Thyroid gland (tissue), 4 donors: ENCODE measurements at places on chromosomes 2 and 18. TPM values are rescaled to one million over a fixed set of nuclear protein-coding genes. Genes with fewer than 3 reads are reported as not detected.

MC2R gene
- not detected for total RNA-seq

ALPI gene
- not detected for total RNA-seq

ADD2 gene
- 1.9 TPM for total RNA-seq

DNA sequence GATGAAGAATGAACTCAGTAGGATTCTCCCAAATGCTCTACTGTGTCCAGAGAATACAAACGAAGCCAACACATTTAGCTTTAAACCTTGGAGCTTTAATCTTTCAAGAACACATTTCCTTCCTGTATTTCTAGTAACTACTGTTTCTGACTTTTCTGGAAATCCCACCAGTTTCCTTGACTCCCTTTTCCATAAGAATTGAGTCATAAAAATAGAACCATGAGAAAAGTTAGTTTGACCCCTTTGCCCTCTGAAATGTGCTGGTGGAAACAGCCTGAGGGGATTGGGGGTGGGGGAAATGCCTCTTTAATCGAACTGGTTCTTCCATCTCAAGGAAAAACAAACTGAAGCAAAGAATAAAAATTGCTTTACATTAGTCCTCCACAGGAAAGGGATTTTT is 123.9 kb downstream of the TMEM17 start:
- H3K4me3 ChIP-seq, result no peak overlapping the region
- no peak for DNase-seq
- no peaks in the 10 kb centered on the region for H3K27me3 ChIP-seq
- no peaks in the 10 kb centered on the region for H3K4me1 ChIP-seq

DNA sequence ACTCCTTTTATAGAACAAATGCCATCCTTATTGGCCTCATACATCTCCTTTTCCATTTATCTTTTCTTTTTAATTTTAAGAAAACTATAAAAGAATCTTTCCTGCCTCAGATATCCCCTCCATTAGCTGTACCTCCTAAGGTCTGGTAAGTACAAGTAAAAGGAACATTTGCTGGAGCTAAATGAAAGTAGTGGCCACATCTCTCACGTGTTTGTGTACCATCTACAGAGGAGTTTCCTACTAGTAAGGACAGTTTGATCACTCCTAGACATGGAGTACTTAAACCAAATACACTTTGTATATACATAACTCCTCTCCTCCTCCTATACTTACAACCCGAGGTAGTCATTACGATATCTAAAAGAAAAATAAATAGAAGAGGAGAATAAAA is 504.8 kb downstream of the LRRTM4 start:
- no peak for DNase-seq
- no peaks in the 10 kb centered on the region for H3K27me3 ChIP-seq
- H3K4me1 ChIP-seq, result no peaks in the 10 kb centered on the region
- no peak overlapping the region for H3K4me3 ChIP-seq
- no peaks in the 10 kb centered on the region for H3K36me3 ChIP-seq

DNA sequence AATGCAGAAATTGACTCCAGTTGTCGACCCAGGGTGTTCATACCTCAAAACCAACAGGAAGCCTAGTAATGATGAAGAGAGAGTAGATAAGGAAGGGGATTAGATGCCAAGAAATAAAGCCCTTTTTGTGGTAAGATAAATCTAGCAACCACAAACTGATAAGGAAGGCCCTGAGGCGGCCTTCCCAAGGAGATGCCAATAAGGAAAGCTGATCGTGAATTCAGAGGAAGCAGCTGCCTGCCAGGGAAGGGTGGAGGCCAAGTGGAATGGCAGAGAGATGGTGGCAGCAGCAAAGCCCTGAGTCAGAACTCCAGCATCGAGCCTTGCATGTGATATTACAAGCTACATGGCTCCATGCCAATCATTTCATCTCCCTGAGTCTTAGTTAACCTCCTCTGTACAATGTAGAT is 126.3 kb downstream of the IRS1 start:
- peaks cover 9% of the 10 kb centered on the region for H3K4me1 ChIP-seq
- H3K36me3 ChIP-seq, result no peaks in the 10 kb centered on the region
- DNase-seq, result no peak
- H3K27me3 ChIP-seq, result no peaks in the 10 kb centered on the region

GRCh38 chr2:168215813-168216212 is 31.6 kb downstream of the STK39 start:
- H3K4me3 ChIP-seq, result no peak overlapping the region
- H3K27ac ChIP-seq, result no peak overlapping the region
- no peaks in the 10 kb centered on the region for H3K36me3 ChIP-seq
- no peaks in the 10 kb centered on the region for H3K27me3 ChIP-seq

- no peaks in the 10 kb centered on the region for H3K36me3 ChIP-seq
- H3K4me1 ChIP-seq, result no peaks in the 10 kb centered on the region
- H3K4me3 ChIP-seq, result no peak overlapping the region
- DNase-seq, result no peak
- no peak overlapping the region for H3K27ac ChIP-seq
- H3K27me3 ChIP-seq, result no peaks in the 10 kb centered on the region
Measured at GRCh38 chr2:97723156-97724072, 10.0 kb downstream of the ZAP70 start.

GRCh38 chr2:119650206-119650605 is 28.8 kb upstream of the TMEM177 start:
- no peak overlapping the region for H3K27ac ChIP-seq
- H3K4me1 ChIP-seq, result no peaks in the 10 kb centered on the region
- H3K36me3 ChIP-seq, result no peaks in the 10 kb centered on the region
- DNase-seq, result no peak
- H3K27me3 ChIP-seq, result no peaks in the 10 kb centered on the region
- no peak overlapping the region for H3K4me3 ChIP-seq

GRCh38 chr2:212610872-212611425 is 72.3 kb upstream of the ERBB4 start:
- no peak overlapping the region for H3K4me3 ChIP-seq
- H3K27me3 ChIP-seq, result no peaks in the 10 kb centered on the region
- DNase-seq, result no peak
- no peak overlapping the region for H3K27ac ChIP-seq
- no peaks in the 10 kb centered on the region for H3K4me1 ChIP-seq

GRCh38 chr2:199749571-199749970 is 101.4 kb downstream of the FTCDNL1 start:
- no peaks in the 10 kb centered on the region for H3K27me3 ChIP-seq
- DNase-seq, result no peak
- H3K4me1 ChIP-seq, result no peaks in the 10 kb centered on the region
- no peaks in the 10 kb centered on the region for H3K36me3 ChIP-seq

GRCh38 chr2:28635191-28635611 is 116.4 kb upstream of the PPP1CB start:
- DNase-seq, result no peak
- H3K4me1 ChIP-seq, result no peaks in the 10 kb centered on the region
- H3K27ac ChIP-seq, result peak overlapping the region; percentile 68
- no peak overlapping the region for H3K4me3 ChIP-seq
- H3K36me3 ChIP-seq, result no peaks in the 10 kb centered on the region
- H3K27me3 ChIP-seq, result no peaks in the 10 kb centered on the region

DNA sequence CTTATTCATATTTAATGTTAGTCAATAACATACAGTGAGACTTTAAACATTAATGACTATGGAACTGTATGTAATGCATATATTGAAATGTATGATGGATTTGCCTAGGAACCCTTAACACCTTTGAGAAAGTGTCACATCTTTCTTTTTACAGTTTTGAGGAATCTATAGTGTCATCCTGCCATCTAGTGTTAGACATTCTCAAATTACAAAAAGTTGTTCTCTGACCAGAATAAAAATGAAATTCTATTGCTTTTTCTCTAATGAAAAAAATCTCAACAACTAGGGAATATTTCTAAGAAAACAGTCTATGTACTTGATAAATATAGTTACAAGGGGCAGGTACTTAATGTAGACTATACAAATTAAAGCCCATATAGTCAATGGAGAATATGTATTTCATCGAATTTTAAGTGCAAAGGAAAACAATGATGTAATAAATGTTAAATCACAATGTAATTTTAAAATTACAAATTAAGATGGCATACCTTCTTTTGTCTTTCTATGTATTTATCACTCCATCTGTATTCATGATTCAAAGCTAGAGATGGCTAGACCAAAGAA is 5.1 kb upstream of the CALCRL start:
- no peaks in the 10 kb centered on the region for H3K27me3 ChIP-seq
- no peaks in the 10 kb centered on the region for H3K36me3 ChIP-seq
- H3K27ac ChIP-seq, result no peak overlapping the region

- no peaks in the 10 kb centered on the region for H3K36me3 ChIP-seq
- H3K4me1 ChIP-seq, result peaks cover 16% of the 10 kb centered on the region
- no peak for DNase-seq
- H3K4me3 ChIP-seq, result no peak overlapping the region
- no peaks in the 10 kb centered on the region for H3K27me3 ChIP-seq
Measured at GRCh38 chr2:33292981-33293595, 183.4 kb upstream of the RASGRP3 start.

DNA sequence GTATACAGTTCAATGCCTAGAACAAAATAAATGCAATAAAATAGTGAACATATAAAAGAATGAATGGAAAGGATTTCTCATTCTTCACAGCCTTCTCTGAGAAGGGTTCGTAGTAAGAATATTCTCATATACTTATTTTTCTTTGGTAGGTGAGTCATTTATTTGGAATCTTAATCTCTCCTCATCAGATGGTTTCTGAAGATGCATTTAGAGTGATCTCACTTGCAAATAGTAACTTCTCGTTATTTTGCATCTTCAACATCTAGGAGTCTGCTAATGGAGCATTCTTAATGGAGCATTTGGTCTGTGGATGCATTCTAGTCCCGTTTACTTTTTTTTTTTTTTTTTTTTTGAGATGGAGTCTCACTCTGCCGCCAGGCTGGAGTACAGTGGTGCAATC is 3.9 kb downstream of the UBXN4 start:
- no peaks in the 10 kb centered on the region for H3K27me3 ChIP-seq
- DNase-seq, result no peak
- no peak overlapping the region for H3K27ac ChIP-seq
- no peak overlapping the region for H3K4me3 ChIP-seq
- H3K4me1 ChIP-seq, result peaks cover 11% of the 10 kb centered on the region

GRCh38 chr2:224008702-224009261 is 30.3 kb downstream of the SERPINE2 start:
- no peak overlapping the region for H3K4me3 ChIP-seq
- H3K27me3 ChIP-seq, result no peaks in the 10 kb centered on the region
- peaks cover 22% of the 10 kb centered on the region for H3K4me1 ChIP-seq
- no peak for DNase-seq
- H3K27ac ChIP-seq, result no peak overlapping the region
- H3K36me3 ChIP-seq, result no peaks in the 10 kb centered on the region
